ENCODE measurements at places on chromosomes 3 and 15. TPM values are rescaled to one million over a fixed set of nuclear protein-coding genes. Genes with fewer than 3 reads are reported as not detected.

DNA sequence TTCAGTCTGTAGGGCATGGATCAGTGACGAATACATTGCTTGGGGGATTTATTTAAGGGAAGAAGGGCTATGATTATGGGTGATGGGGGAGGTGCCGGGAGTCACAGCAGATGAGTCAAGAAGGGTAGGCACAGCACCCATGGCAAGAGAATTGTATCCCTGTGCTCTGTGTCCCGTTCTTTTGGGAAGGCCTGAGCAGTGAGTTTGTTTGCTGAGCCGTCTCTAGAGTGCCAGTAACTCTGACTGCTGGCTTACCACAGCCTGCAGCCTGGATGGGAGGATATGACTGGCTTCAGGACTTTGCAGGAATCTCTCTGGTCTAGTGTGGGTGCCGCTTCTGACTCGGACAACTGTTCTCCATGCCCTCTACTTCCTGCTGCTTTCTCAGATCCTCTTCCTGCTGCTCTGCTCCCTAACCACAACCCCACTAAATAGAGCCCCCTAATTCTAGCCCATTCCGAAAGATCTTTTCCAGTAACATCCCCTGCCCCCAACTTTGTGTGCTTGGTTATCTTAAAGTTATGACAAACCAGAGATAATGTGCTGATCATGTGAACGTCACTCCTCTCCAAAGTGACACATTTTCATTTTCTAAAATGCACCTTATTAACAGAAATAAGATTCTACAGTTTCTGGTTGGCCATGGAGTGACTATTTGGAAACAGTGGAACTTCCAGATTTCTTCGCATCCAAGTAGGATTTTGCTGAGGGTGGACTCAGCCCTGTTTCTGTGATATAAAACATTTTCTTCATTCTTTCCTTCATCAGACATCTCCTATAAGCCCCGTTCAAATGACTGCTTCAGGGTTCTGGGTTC is 239.0 kb downstream of the SLCO3A1 start:
- H3K36me3 ChIP-seq: peaks cover 3% of the 10 kb centered on the region
- no peaks in the 10 kb centered on the region for H3K27me3 ChIP-seq

GRCh38 chr3:151561878-151562277 is 101.0 kb upstream of the IGSF10 start:
- H3K27ac ChIP-seq: no peak overlapping the region
- no peak for DNase-seq
- H3K36me3 ChIP-seq: no peaks in the 10 kb centered on the region
- H3K27me3 ChIP-seq: peaks cover 1% of the 10 kb centered on the region

DNA sequence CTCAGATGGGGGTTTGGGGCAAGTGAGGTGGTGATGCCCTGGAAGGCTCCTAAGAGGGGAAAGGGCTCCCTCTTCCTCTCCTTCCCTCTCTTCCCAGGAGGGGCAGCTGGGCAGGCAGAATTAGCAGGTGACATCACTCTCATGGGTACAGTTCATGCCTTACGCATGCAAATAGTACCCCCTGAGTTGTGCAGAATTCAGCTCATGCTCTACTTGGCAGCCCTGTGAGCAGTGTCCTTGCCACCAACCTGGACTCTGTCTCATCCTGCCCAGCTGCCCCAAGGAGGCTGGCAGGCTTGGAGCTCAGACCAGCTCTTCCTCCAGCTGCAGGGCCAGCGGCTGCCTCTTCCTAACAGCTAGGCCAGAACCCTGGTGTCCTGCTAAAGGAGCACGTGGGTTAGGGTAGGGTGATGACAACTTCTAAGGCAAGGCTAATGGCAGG is 3.3 kb downstream of the CHAC1 start:
- peaks cover 29% of the 10 kb centered on the region for H3K36me3 ChIP-seq
- DNase-seq: no peak
- H3K4me3 ChIP-seq: peak overlapping the region; percentile 4
- H3K27me3 ChIP-seq: no peaks in the 10 kb centered on the region
- peaks cover 38% of the 10 kb centered on the region for H3K4me1 ChIP-seq

Gene DUOX1
- 0.74 TPM for total RNA-seq

Gene NR2E3
- not detected for total RNA-seq

Gene PLA2G4D
- total RNA-seq: not detected

Measured in activated CD4-positive, alpha-beta memory T cell treated with anti-CD3 and anti-CD28 coated beads for 36 hours (primary cell).